Motor neuron (in vitro differentiated cells): ENCODE measurements at places on chromosomes 7 and 10. TPM values are rescaled to one million over a fixed set of nuclear protein-coding genes. Genes with fewer than 3 reads are reported as not detected.

CYP2W1 gene
- 0.67 and 2.3 TPM in 2 replicates for total RNA-seq

SUN3 gene
- not detected in 2 replicates for total RNA-seq

GCK gene
- total RNA-seq = 0.31 TPM in 1 of 2 replicates, not detected in the other

ASB10 gene
- 0.21 TPM in 1 of 2 replicates, not detected in the other for total RNA-seq

NODAL gene
- total RNA-seq = 0.93 and 1.2 TPM in 2 replicates

SRRT gene
- 112 and 117 TPM in 2 replicates for total RNA-seq

CBX3 gene
- 140 and 145 TPM in 2 replicates for total RNA-seq

AOC1 gene
- total RNA-seq = 0.09 and 0.16 TPM in 2 replicates

CADPS2 gene
- total RNA-seq = 3.0 TPM in 2 replicates

DNAJC9 gene
- total RNA-seq = 50.9 and 51.1 TPM in 2 replicates

ZNF487 gene
- 3.2 and 4.8 TPM in 2 replicates for total RNA-seq

RNF133 gene
- total RNA-seq = 0.18 and 0.31 TPM in 2 replicates

GRM8 gene
- 0.38 and 0.41 TPM in 2 replicates for total RNA-seq

AGR2 gene
- 0.73 and 1.2 TPM in 2 replicates for total RNA-seq

CXCL12 gene
- 0.49 and 1.2 TPM in 2 replicates for total RNA-seq

ZNF239 gene
- 6.5 and 6.6 TPM in 2 replicates for total RNA-seq

NKX1-2 gene
- total RNA-seq = 0.15 TPM in 1 of 2 replicates, not detected in the other

GHRHR gene
- total RNA-seq = 0.56 TPM in 1 of 2 replicates, not detected in the other

KNDC1 gene
- total RNA-seq = 0.23 and 0.35 TPM in 2 replicates

RBM20 gene
- 15.5 and 16.0 TPM in 2 replicates for total RNA-seq

AKR1D1 gene
- total RNA-seq = 0.29 TPM in 1 of 2 replicates, not detected in the other

PAPSS2 gene
- 1.1 and 1.2 TPM in 2 replicates for total RNA-seq

NME8 gene
- 0.45 TPM in 1 of 2 replicates, not detected in the other for total RNA-seq

PITX3 gene
- total RNA-seq = 0.05 TPM in 1 of 2 replicates, not detected in the other

RBP3 gene
- total RNA-seq = 0.10 and 0.22 TPM in 2 replicates

HOXA4 gene
- 0.81 and 1.1 TPM in 2 replicates for total RNA-seq

OPN4 gene
- 0.13 and 0.35 TPM in 2 replicates for total RNA-seq

GRID2IP gene
- total RNA-seq = 0.07 and 0.21 TPM in 2 replicates

KIN gene
- total RNA-seq = 7.0 and 10.3 TPM in 2 replicates

ADAP1 gene
- 1.5 and 2.4 TPM in 2 replicates for total RNA-seq

OR2A12 gene
- total RNA-seq = 0.09 and 0.26 TPM in 2 replicates

ADAM8 gene
- 0.32 and 0.66 TPM in 2 replicates for total RNA-seq

TYW1B gene
- total RNA-seq = 3.0 and 3.2 TPM in 2 replicates

SMARCD3 gene
- total RNA-seq = 39.1 and 39.7 TPM in 2 replicates

ITPRID1 gene
- 0.06 TPM in 1 of 2 replicates, not detected in the other for total RNA-seq

GIMAP4 gene
- total RNA-seq = 0.14 and 0.31 TPM in 2 replicates

PALD1 gene
- total RNA-seq = 1.6 and 1.7 TPM in 2 replicates

TMEM139 gene
- total RNA-seq = 1.8 and 5.7 TPM in 2 replicates

ITGA8 gene
- 0.90 and 3.6 TPM in 2 replicates for total RNA-seq

PSD gene
- 33.1 and 34.7 TPM in 2 replicates for total RNA-seq

SEMA3A gene
- total RNA-seq = 11.8 and 13.2 TPM in 2 replicates

LBX1 gene
- total RNA-seq = 1.3 and 1.6 TPM in 2 replicates
